ENCODE measurements at places on chromosomes 13 and 19.

DNA sequence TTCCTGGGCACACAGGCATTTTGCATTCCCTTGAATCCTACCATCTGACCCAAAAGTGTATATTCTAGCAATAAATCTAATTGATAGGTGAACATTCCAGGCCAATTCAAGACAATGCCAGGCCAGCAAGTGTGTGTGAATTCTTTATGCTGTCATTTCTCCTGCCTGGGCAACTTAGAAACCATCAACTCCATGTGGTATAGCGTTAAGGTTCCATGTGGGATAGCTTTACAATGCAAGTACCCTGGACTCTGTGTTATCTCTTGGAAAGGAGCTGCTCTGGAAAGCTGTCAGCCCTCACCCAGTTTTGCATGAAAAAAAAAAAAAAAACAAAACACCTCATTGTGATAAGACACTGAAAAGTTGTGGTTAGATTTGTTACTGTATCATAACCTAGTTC is 15.6 kb upstream of the FLT1 start:
- DNase-seq: no peak

GRCh38 chr19:51572908-51573307 is 1.8 kb downstream of the ZNF175 start:
- DNase-seq: no peak

DNA sequence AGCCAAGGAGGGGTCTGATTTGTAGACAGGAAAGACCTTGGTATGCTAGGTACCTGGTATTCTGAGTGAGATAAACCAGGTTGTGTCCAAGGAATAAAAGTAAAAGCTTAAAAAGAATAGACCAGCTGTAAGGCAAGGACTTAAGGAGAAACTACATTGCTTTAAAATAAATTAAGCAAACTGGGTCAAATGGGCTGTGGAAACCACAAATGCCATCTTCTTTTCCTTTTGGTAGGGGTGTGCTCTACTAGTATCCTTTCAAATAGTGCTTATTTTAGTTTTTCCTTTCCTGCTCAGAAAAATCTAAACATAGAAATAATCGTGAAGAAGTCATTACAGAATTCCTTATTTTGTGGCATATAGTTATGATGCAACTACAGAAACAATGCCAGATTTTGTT is 138.6 kb upstream of the KLF12 start:
- no peak for DNase-seq

- no peak for DNase-seq
These were observed 18.0 kb downstream of the SLC5A5 start for GRCh38 chr19:17889609-17890214.

- DNase-seq: peak; percentile 90
These were observed 41.4 kb upstream of the SERP2 start for GRCh38 chr13:44331912-44332851.

- no peak for DNase-seq
These were observed 7.1 kb downstream of the YIPF2 start for GRCh38 chr19:10921199-10921909.

GRCh38 chr13:45447050-45447661 is 17.6 kb upstream of the COG3 start:
- no peak for DNase-seq

DNA sequence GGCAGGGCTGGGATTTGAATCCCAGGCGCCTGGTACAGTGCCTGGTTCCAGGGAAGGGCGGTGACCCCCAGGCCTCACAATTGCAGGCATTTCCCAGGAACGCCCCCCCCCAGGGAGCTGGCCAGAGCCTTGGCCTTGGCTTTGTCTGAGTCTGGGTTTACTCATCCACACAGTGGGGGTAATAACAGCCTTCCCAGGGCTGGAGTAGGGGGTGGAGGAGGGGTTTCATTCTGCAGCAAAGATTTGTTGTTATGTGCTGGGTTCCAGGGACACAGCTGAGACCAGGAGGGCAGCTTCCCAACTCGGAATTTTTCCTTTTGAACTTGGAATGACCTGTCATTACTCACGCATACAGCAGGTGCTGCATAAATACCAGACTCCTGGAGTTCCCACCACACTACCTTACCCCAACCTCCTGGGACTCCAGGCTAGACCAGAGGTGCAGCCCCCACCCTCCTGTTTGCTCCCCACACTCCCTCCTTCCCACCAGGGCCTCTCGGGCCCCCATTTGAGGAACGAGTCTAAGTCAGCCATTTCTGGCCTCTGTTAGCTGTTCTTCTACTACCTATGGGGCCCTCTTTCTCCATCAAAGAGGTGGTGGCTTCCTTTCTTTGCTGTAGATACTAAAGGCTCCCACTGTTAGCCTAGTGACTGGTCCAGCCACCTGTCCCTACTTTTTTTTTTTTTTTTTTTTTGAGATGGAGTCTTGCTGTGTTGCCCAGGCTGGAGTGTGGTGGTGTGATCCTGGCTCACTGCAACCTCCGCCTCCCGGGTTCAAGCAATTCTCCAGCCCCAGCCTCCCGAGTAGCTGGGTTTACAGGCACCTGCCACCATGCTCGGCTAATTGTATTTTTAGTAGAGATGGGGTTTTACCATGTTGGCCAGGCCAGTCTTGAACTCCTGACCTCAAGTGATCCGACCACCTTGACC is 1.6 kb upstream of the ADAMTS10 start:
- DNase-seq: no peak

- DNase-seq: no peak
These were observed 13.4 kb downstream of the RUBCNL start for GRCh38 chr13:46373623-46374022.

- DNase-seq: no peak
These were observed 34.1 kb downstream of the NFIX start for GRCh38 chr19:13029301-13029880.

DNA sequence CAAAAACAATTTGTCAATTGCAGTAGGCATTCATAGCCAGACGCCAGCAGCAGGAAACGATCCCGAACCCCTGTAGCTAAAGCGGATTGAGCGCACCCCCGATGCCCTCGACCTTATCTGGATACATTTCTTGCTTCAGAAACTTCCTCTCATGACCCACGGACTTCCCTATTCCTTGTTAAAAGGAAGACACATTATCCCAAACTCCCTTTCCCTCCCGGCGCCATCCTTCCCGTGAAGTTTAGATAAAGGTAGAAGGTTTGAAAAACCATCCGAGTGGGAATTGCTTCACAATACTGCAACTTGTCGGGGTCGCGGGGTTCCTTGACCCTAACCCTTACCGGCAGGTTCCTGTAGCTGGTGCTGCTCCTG is 977 bp downstream of the PCDH20 start:
- DNase-seq: no peak

DNA sequence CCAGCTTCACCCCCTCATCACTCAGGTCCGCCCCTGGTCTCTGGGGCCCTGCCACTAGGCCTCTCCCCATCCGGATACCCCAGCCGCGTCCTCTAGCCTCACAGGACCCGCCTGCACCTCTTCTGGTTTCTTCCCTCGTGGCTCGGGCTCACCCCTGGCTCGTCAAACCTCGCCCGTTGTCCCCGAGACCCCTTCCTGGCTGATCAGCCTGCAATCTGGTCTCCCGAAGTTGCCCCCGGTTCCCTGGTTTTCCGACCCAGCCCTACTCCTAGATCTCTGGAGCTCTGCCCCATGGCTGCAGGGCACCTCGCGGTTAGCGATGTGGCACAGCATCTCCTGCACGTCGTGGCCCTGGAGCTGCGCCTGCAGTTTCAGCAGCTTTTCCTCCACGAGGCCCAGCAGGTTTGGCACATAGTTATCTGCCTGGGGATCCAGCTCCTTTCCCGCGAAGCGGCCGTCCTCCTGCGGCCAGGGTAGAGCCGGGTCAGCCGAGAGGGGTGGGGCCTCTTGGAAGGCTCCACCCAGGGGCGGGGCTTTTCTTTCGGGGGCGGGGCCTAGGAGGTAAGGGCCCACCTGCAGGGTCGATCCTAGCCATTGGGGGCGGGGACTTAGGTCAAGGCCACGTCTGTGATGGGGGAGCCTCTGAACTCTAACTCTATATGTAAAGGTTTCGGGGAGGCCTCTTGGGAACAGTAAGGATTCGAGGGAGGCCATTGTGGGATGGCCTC is 2.4 kb upstream of the RGL3 start:
- DNase-seq: no peak

DNA sequence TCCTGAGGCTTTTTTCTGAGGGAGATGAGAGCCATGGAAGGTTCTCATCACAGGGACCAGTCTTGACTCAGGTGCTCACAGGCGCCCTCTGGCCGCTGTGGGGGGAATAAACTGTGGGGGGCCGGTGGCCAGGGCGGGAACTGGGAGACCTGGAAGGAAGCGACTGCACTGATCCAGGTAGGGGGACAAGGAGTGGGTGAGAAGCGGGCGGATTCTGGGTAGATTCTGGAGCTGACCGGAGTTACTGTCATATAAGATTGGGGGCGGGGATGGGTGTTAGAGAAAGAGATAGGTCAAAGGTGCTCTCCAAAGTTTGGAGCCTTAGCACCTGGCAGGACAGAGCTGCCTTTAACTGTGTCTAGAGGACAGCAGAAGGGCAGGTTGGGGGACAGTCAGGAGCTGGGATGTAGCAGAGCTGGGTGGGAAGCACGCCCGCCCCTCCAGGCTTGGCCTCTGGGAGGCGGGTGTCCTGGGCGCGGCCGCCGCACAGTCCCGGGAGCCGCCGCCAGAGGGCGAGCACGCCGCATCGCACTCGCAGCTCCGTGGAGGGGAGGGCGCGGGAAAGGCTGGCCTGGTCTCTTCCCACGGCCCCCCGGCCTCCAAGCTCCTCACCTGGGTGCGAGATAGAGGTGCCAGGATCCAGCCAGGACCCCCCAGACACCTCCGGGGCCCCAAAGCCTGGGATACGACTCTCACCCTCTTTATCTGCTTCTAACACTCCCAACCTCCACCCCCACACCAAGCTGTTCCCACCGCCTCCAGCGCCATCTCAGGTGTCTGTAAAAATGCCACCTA is 4.2 kb upstream of the DAND5 start:
- no peak for DNase-seq

GRCh38 chr19:24046550-24046949 is 40.4 kb upstream of the ZNF254 start:
- DNase-seq: no peak

DNA sequence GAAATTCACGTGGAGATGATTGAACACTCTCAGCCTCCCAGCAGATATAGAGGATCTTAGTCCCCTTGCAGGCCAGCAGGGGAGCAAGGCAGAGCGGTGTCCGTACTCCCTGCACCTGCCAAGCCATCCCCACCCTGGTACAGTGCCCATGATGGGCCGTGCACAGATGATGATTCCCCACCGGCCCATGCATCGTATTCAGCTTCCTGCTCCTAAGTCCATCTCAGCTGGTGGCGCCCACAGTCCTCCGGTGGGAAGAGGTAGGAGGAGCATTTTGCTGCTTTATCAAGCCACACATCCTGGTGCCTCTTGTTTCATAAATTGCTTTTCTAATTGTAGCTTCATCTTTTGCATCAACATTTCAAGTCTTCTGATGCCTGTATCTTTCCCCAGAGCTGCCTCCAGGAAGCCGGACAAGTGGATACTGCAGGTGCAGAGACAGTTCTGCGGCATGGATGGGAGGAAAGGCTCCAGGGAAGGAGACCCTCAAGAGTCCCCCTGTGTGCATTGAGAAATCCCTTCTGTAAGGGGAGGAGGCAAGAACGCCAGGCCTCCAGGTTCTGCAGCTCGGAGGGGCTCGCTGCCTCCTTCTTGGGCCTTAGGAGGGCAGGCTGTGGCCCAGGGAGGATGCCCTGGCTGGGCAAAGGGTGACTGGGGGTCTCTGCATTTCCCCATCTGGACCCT is 55.3 kb downstream of the F2RL3 start:
- no peak for DNase-seq

GRCh38 chr13:108267347-108267746 is 2.2 kb upstream of the TNFSF13B start:
- no peak for DNase-seq

- no peak for DNase-seq
These were observed 16.9 kb upstream of the GPR18 start for GRCh38 chr13:99275093-99275469.

GRCh38 chr13:48116808-48117207 is 21.9 kb upstream of the MED4 start:
- no peak for DNase-seq

GRCh38 chr13:33411312-33411711 is 125.8 kb upstream of the STARD13 start:
- DNase-seq: no peak

DNA sequence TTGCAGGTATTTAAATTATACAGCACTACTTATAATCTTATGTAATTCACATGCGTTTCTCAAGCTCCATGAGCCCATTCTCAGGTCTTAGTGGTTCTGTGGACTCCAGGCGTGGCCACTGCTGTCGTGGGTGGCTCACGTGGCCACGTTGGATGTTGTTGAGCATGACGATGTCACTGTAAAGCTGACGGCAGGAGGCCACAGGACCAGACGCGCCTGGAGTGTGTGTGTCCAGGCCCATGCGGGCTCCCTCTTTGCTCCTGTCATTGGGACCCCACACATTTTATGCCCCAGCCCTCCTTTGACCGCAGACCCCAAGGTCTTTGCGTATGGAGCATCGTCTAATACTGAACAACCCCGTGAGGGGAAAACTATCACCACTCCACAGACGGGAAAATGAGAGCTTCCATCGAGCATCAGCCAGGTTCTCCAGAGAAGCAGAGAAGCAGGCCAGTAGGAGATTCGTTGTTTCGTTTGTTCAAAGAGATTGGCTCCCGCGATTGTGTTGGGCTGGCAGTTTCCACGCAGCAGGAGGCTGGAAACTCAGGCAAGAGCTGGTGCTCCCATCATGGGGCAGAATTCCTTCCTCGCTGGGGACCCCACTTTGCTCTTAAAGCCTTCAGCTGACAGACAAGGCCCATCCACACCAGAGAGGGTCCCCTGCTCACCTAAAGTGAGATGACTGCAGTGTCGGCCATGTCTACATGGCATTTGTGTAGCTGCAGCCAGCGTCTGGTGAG is 129.3 kb upstream of the SPACA7 start:
- DNase-seq: no peak

- DNase-seq: no peak
These were observed 4.4 kb upstream of the INTS6 start for GRCh38 chr13:51457086-51457815.

GRCh38 chr13:80166352-80166751 is 174.6 kb downstream of the SPRY2 start:
- no peak for DNase-seq

- DNase-seq: no peak
These were observed 969 bp upstream of the POMP start for GRCh38 chr13:28657784-28658538.

GRCh38 chr19:28027116-28027515 is 1185.8 kb downstream of the UQCRFS1 start:
- DNase-seq: no peak

DNA sequence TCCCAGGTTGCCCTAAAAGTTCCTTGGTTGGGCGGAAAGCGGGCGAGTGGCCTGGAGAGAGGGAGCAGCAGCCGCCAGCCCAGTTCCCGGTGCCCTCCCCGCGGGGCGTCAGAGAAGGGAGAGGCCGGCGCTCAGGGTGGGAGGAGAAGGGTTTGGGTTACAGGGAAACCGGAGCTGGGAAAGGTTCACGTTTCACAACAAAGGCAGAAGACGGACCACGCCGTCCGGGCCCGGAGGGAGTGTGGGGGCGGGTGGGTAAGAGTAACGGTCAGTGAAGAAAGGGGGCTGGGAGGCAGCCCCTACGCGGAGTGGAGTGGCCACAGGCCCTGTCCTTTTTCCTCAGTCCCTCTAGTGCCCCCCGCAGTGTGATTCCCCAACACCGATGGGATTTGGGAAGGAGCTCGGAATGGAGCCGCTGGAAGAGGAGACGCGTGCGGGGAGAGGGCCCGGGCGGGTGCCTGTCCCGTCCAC is 1.6 kb downstream of the SIX5 start:
- DNase-seq: peak; percentile 70

- no peak for DNase-seq
These were observed 489.7 kb downstream of the COG6 start for GRCh38 chr13:40145139-40145538.

GRCh38 chr19:54795758-54796157 is 7.7 kb upstream of the KIR2DL4 start:
- DNase-seq: no peak
